ENCODE measurements at places on chromosomes 4 and X.

- DNase-seq = no peak
These were observed 152.6 kb upstream of the SLC4A4 start for GRCh38 chr4:71186257-71186565.

DNA sequence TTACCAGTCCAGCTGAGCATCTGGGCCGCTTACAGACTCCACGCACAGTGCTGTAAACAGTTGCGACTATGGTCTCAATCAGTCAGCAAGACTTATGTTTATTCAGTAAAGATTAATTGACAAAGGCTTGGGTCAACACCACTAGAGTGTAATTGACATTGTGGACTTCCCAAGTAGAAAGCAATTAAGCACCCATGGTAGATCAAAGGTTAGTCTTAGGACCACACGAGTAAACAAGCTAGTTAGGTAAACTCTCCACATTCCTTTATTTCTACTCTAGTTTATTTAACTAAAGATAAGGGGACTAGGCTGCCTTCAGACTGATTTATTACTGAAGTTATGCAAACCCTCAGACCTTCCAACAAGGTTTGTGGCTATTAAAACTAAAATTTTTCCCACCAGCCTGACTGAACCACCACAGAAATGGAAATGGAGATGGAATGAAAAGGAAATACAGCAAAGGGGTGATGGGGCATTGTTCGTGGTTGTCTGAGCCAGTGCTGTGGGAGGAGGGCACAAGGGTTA, 44.2 kb downstream of the MTHFD2L start:
- no peak for DNase-seq

- DNase-seq = no peak
These were observed 17.3 kb upstream of the LSM6 start for GRCh38 chr4:146158036-146158745.

DNA sequence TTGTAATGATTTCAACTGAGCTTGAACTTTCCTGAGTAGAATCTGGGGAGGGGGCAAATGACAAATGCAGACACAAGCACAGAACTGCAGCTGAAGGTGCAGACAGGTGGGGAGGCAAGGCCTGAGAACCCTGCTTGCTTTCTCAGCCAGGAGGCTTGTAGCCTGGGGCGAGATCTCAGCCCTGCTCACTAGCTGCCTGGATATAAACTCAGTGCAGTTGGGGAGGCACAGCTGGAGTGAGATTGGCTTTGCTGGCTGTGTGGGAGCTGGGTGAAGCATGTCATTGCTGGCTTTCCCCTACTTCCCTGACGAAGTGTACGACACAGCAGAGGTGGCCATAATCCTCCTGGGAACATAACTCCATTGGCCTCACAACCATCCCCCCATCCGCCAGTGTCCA, 55.5 kb upstream of the NEXMIF start:
- no peak for DNase-seq

- no peak for DNase-seq
These were observed 45.6 kb downstream of the GALNT7 start for GRCh38 chr4:173214231-173214630.

DNA sequence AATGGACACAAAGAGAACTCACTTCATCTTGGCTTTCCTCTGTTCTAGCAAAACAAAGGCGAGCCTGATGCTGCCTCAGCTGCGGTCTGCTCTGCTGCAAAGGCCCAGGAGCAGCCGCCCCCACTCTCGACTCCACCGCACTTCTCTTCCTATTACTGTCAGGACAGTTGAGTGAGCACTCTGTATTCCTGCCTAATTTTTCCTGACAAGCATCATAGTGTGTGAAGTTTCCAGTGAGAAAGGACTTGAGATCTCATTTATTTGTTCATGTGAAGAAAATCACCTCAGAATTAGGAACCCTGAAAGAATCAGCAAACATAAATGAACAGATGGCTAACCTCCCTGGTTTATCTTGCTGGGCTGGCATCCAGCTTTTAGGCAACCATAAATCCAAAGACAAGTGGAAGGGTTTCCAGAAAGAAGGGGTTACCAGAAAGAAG, 15.6 kb downstream of the SCARB2 start:
- no peak for DNase-seq

GRCh38 chr4:86980230-86980629, 45.4 kb downstream of the AFF1 start:
- no peak for DNase-seq

- DNase-seq = no peak
These were observed 75.2 kb downstream of the PAQR3 start for GRCh38 chr4:78863991-78864390.

- DNase-seq = no peak
These were observed 73.9 kb downstream of the LUZP4 start for GRCh38 chrX:115363372-115363771.

DNA sequence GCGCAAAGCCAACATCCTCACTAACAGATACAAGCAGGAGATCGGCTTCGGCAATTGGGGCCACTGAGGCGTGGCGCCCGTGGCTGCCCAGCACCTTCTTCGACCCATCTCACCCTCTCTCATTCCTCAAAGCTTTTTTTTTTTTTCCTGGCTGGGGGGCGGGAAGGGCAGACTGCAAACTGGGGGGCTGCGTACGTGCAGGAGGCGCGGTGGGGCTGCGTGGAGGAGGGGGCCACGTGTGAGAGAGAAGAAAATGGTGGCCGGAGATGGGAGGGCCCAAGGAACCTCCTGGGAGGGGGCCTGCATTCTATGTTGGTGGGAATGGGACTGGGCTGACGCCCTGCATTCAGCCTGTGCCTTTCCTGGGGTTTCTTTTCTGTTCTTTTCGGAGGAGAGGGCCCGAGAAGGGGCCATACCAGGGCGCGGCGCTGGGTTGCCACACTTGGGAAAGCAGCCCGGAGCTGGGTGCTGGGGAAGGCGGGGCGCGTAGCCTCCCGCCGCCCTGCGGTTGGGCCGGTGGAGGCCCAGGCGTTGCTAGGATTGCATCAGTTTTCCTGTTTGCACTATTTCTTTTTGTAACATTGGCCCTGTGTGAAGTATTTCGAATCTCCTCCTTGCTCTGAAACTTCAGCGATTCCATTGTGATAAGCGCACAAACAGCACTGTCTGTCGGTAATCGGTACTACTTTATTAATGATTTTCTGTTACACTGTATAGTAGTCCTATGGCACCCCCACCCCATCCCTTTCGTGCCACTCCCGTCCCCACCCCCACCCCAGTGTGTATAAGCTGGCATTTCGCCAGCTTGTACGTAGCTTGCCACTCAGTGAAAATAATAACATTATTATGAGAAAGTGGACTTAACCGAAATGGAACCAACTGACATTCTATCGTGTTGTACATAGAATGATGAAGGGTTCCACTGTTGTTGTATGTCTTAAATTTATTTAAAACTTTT, 4.5 kb downstream of the MID1IP1 start:
- DNase-seq = peak; percentile 6

DNA sequence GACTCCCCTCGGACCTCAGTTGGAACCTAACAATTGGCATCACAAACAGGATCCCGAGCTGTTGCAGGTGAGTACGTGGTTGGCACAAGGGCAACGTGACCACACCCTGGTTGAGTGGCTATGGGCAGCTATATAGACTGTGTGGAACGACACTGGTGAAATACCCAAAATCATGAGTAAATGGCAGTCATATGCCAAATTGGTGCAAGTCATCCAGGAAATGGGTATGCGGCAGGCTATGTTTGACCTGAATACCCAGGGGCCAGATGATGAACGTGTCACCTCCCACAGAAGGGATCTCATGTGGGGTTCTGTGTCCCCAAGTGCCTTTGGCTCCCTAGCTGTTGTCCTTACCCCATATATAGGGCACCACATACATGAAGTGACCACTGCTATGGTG, 53.2 kb upstream of the CCDC149 start:
- no peak for DNase-seq

DNA sequence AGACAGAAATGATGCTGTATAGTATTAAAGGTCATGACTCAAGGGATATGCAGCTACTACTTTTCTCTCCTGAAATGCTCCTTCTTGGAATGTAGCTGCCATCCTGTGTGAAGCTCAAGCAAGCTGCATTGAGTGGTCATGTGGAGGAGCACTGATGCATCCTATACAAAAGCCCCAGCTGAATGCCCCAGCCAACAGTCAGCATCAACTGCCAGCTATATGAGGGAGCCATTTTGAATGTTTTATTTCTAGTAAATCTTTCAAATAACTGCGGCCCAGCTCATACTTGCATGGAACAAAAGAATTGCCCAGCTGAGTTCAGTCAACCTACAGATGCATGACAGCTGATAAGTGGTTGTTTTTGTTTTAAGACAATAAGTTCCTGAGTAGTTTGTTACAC, 165.0 kb upstream of the GEMIN8 start:
- no peak for DNase-seq

DNA sequence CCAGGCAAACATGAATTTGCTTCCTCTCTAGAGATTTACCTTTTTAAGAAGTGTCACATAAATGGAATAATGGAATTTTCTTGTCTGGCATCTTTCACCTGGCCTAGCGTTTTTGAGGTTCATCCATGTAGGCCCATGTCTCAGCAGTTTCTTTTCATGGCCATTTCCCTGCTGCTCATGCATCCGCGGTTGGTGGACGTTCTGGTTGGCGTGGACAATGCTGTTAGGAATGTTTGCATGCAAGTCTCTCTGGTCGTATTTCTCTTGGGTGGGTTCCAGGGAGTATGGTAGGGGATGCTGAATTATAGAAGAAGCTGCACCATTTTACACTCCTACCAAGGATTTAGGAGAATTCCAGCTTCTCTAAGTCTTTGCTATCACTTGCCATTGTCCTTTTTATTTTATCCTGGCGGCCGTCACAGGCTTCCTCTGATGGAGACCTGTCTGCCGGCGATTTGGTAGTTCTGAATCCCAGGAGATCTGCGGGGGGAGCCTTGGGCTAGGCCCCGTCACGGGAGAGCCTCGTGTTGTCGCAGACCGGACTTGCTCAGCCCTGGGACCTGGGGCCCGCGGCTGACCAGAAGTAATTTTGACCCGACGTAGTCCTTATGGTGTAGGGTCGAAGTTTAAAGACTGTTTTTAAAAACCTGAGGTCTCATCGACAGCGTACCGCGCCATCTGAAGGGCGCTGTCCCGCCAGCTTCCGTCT, 56.9 kb upstream of the TADA2B start:
- no peak for DNase-seq

DNA sequence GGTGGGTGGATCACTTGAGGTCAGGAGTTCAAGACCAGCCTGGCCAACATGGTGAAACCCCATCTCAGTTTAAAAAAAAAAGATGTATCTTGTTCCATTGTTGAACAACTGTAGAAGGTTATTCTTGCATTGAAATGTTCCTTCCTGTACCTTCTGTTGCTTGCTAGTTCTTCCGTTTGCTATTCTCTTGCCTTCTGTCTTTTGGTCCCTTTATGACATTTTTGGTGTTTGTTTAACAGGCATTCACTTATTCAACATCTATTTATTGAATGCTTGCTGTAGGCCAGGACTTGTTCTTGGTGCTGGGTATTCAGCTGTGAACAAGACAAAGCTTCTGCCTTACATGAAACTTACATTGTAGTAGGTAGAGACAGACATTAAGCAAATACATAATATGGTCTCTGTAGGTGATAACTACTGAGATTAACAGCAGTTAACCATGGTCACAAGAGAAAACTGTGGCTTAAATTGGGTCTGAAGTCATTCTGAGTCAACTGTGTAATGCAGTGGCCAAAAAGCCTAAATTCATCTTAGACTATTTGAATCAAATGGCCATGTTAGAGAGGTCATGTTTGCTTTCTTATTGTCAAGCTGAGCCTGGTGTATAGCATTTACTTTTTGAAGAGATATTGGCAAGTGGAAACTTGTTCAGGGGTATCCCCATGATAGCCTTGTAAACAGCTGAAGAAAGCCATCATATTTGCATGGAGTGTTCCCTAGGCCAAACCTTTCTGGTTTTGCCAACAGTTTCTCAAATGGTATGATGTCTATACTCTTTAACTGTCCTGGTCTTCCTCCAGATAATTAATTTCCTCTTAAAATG, 35.6 kb downstream of the GAB1 start:
- DNase-seq = no peak

GRCh38 chrX:94454606-94455005, 780.6 kb downstream of the FAM133A start:
- no peak for DNase-seq

DNA sequence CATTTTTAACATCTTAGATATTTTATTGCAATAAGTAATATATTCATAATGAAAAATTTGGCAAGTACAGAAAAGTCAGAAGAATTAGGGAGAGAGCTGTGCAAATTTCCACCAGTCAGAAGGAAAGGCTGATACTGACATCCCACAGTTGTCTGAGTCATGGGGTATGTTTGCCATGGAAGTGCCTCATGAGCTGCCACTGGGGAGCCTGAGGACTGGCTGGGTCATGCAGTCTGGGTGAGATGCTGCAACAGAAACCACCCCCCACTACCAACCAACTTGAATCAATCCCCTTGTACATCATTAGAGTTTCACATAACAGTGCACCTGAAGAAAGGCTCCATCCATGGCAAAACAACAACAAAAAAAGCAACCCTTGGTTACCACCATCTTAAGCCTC, 45.2 kb upstream of the ENPP6 start:
- no peak for DNase-seq

GRCh38 chr4:110091434-110092140, 106.8 kb downstream of the ELOVL6 start:
- no peak for DNase-seq

DNA sequence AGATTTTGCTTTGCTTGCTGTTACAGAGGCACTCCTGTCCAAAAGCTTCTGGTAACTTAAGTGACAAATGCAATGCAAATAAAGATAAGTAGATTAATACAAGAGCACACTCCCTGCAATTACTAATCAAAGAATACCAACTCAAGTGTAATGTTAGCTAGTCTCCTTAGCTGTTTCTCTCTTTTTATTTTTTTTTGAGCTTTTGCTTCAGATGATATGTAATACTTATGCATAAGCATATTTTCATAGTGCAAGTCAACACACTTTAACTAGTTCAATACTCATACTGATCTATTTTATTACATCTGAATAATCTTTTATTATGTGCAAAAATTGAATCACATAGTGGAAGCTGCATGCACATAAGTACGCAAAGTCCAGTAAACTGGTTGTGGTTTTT, 2.7 kb downstream of the SLC7A11 start:
- no peak for DNase-seq

GRCh38 chr4:67727124-67727850, 26.3 kb upstream of the UBA6 start:
- DNase-seq = no peak

DNA sequence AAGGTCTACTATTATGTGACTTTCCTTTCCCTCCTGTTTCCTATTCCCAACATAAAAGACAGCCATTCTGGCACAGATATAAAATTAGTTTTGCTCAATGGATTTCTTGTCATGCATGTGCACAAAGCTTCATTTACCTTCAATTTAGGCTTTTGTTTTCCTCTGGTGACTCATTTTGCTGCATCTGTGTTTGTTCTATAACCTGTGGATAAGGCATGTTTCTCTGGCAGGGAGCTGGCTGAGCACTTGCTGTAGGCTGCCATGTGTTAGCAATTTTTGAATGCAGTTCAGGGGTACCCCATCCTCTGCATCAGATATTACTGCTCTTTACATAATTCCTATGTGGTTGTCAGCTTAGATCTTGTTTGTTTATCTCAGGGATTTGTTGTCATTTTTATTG, 202.8 kb upstream of the GRID2 start:
- DNase-seq = no peak

DNA sequence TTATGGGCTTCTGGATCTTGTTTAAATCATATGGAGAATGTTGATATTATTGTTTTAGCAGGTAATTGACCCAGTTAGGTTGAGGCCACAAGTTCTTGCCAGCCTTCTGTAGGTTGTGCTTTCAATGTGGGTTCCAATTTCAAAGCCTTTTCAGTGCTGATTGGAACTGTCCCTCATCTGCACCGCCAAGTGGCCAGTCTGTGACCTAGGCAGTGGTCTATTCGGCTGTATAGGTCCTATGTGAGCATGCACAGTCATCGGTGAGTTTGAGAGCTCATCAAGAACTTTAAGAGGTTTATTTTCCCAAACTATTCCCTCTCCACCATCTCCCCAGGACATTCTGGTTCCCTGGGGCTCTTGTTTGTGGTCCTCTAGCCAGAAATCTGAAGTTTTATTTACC, 35.7 kb downstream of the DDX53 start:
- DNase-seq = no peak
